Activated CD4-positive, alpha-beta T cell treated with anti-CD3 and anti-CD28 coated beads, Interleukin-2, amount 50 U/mL, for 1 hour (primary cell): ENCODE measurements at places on chromosomes 1 and 21.

GRCh38 chr1:6962478-6962995 is 177.3 kb downstream of the CAMTA1 start:
- DNase-seq, result peak; percentile 12

GRCh38 chr1:79044974-79045650 is 38.6 kb upstream of the ADGRL4 start:
- no peak for DNase-seq

GRCh38 chr1:185393815-185394214 is 76.8 kb upstream of the IVNS1ABP start:
- no peak for DNase-seq

DNA sequence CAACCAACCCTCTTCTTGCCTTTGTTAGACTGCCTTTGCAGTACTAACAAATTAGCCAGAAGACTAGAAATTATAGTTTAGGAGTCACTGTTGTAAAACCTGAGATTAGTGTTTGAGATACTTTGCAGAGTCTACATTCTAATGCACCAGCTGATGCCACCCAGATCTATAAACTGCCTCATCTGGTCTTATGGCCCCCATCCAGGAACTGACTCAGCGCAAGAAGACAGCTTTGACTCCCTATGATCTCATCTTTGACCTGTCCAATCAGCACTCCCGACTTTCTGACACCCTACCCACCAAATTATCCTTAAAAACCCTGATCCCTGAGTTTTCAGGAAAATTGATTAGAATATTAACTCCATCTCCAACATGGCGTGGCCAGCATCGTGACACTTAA is 334.6 kb downstream of the RGS7 start:
- no peak for DNase-seq

GRCh38 chr1:216183007-216183406 is 240.2 kb downstream of the USH2A start:
- DNase-seq, result no peak

DNA sequence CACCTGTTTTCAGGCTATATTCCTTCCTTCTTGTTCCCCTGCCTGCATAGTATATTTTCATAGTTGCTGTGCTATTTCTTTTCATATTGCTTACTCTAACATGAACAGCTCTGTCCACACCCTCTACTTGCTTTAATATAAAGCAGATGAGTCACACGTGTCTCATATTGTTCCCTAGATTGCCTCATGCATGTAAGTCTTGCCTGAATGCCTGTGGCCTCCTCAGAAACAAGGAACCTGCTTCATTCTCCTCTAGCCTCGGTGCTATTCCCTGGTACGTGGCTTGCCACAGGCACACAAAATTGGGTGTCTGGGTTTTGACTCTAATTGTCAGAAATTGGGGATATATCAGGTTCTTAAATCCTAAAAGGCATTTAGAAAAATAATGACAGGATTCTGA is 16.5 kb upstream of the PKP1 start:
- no peak for DNase-seq

- no peak for DNase-seq
Observed at GRCh38 chr1:246748867-246749266, 24.7 kb downstream of the SCCPDH start.

- DNase-seq, result no peak
Observed at GRCh38 chr1:202200112-202200548, 6.5 kb downstream of the LGR6 start.

- DNase-seq, result no peak
Observed at GRCh38 chr1:99777752-99778151, 11.3 kb upstream of the FRRS1 start.

GRCh38 chr1:49556676-49557234 is 467.0 kb downstream of the AGBL4 start:
- no peak for DNase-seq

GRCh38 chr1:193545171-193545570 is 358.8 kb upstream of the B3GALT2 start:
- no peak for DNase-seq

GRCh38 chr1:54480525-54480848 is 67.5 kb upstream of the ACOT11 start:
- DNase-seq, result no peak

- DNase-seq, result no peak
Observed at GRCh38 chr1:220572416-220572815, 44.5 kb downstream of the MARK1 start.

DNA sequence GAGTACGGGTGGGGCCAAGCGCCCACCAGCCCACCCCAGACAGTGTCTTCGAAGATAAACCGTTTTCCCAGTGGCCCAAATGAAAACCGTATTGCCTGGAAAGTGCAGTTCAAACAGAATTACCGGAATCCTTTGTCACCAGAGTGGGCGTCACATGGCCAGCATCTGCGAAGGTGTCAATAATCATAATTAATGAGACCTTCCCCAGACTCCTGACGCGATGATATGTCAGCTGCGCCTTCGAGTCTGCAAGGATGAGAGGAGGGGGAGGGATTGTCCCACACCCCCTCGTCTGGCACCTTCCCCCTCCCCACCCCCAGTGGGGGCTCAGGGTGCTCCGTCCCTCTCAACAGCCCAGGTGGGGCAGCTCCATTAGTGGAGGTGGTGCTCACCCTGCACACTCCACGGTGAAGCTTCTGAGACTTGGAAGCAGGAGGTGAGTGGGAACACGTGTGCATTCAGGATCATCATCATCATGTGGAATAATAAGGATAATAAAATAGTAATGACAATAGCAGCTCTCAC is 215.1 kb downstream of the PTPRU start:
- DNase-seq, result no peak

DNA sequence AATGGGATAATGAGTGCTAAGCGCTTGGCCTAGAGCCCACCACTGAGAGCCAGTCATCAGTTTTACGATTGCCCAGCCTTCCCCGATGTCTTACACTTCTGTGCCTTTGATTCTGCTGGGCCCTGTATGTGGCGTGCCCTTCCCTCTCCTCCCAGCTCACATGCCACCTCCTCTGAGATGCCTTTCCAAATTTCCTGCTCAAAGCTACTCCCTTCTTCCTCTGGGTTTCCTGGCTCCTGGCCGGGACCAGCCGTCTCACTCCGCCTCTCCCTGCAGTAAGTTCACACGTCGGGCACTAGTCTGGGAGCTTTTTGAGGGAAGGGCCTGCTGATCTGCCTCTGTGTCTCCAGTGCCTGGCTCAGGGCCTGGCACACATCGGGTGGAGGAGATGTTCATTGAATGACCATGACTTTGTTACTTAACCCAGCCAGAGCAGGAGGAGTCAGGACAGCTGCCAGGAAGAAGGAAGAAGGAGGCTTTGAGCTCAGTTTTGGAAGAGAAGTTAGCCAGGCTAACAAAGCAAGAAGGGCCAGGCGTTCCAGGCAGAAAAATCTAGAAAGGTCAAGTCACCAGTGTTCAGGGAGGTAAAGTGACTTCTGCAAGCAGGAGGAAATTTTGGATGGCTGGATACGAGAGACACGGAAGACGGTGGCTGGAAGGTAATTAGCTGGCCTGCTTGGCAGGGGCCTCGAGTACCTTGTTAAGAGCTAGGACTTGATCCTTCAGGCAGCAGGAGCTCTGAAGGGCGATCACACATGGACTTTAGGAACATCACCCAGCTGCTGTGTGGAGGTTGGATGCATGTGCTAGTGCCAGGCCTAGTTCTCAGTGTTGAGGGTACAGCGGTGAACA is 63.6 kb downstream of the EPHB2 start:
- no peak for DNase-seq

GRCh38 chr1:38820860-38821259 is 38.7 kb downstream of the RRAGC start:
- no peak for DNase-seq

DNA sequence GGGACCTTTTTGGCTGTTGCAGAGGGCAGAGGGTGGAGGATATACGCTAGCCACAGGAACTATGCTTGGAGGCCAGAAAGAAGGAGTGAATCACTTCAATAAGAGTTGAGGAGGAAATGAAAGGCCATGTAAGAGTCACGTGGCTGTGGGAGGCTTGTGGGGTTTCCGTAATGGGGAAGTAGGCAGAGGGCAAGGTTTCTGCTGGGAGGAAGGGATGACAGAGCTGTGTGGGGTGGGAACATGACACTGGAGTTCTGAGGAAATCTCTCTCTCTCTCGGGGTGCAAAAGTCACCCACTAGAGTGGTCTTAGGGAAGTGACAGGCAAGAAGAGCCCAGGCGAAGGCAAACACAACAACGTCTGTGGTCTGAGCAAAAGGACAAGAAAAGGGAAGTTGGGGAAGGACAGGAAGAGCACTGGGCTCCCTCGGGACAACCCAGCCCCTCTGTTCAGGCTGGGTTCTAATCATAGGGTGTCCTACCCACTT is 3.9 kb upstream of the CD1C start:
- no peak for DNase-seq

GRCh38 chr1:246333855-246334254 is 173.2 kb downstream of the SMYD3 start:
- no peak for DNase-seq

DNA sequence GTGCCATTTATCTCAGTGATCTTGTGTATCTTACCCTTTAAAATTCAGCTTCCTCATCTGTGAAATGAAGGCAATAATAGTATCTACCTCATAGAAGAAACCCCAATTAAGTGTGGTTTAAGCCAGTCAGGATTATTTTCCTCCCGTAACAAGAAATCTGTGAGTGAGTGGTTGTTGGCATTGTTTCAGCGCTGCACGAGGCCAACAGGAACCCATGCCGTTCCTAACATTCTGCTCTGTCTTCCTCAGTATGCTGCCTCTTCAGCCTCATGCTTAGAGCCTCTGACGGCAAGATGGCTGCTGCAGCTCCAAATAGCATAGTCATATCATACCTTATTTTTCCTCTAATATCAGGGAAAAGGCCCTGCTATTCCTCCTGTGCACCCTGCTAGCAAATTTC is 289.7 kb downstream of the TM2D1 start:
- DNase-seq, result no peak

DNA sequence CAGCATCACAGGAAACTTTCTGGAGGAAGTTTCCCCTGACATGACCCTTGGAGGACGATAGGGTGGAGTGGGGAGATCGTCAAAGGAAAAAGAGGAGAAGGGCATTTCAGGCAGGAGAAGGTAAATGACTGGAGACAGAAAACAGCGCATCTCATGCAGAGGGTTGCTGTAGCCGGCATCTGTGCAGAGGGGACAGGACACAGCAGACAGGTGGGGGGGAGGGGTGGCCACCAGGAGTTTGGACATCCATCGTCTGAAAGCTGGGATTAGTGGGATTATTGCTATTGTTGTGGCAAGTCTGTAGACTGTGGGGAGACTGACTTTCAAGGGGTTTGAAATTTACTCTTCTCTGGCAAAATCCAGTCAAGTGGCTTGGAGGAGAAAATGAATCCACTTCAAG is 463.9 kb downstream of the OMA1 start:
- no peak for DNase-seq

DNA sequence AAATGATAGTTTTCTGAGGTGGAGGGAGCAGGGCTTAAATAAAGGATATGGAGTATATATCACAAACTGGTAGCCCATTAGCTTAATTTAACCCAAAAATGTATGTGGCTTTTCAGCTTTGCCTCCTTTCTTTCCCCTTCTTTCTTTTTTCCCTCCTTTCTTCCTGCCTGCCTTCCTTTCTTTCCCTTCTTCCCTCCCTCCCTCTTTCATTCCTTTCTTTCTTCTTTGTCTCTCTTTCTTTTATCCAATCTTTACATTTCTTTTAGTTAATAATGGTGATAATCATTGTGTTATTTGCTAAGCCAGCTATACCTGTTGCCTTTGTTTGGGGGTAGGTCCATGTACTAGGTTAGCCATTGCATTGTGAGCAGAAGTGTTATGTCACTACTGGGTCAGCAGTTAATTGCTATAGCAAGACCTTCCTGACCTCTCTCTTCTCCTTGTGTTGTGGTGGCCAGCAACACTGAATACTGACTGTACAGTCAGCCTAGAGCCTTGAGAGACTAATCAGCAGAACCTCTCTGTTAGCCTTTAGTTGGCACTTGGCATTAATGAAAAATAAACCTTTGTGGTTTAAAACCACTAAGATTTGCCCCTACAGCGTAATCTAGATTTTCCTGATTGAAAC is 5.1 kb downstream of the GORAB start:
- DNase-seq, result no peak

- no peak for DNase-seq
Observed at GRCh38 chr1:52571783-52572182, 18.9 kb upstream of the TUT4 start.

DNA sequence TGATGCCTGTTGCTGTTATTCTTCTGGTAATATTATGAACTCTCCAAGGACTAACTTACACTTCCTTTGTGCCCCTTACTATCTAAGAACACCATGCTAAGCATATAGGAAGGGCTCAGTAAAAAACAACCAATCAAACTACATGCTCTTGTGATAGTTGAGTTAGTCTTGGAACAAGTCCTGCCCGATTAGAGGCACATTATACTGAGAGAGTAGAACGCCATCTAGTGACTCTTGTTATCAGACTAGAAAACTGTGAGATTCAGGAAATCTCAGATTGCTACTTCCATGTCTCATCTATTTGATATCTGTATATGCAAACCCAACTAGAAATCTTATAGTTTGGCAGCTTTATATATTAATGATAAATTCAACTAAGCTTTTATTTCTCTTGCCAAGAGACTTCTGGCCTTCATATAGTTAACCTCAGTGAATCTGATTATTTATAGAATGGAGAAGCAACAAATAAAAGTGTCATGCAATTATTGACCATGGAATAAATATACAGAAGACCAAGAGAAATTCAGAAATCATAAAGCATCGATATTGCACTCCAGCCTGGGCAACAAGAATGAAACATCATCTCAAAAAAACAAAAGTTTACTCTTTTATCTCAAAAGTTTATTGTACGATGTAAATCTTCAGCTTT is 7.8 kb upstream of the SRRM1 start:
- no peak for DNase-seq
